ENCODE measurements at places on chromosomes 6 and 20. TPM values are rescaled to one million over a fixed set of nuclear protein-coding genes. Genes with fewer than 3 reads are reported as not detected.

Gene TXLNB
- 154 TPM for total RNA-seq

Gene BTNL2
- total RNA-seq: not detected

Gene CTCFL
- not detected for total RNA-seq

Gene NELFCD
- total RNA-seq: 36.7 TPM

Gene SRSF12
- total RNA-seq: 0.19 TPM

Gene DDO
- total RNA-seq: 25.8 TPM

Gene SS18L1
- total RNA-seq: 11.7 TPM

Gene ASXL1
- total RNA-seq: 39.4 TPM

Gene DIDO1
- total RNA-seq: 44.6 TPM

Gene CCR6
- total RNA-seq: not detected

Gene GSTA3
- not detected for total RNA-seq

Gene IRAK1BP1
- 2.3 TPM for total RNA-seq

Gene IL17A
- total RNA-seq: not detected

Gene COX4I2
- 8.7 TPM for total RNA-seq

Gene TAAR5
- not detected for total RNA-seq

Gene APMAP
- total RNA-seq: 32.8 TPM

Gene NNAT
- total RNA-seq: 0.46 TPM

Gene TCP11
- total RNA-seq: not detected

Gene BPIFB4
- not detected for total RNA-seq

Gene DACT2
- 0.65 TPM for total RNA-seq

Gene PGC
- not detected for total RNA-seq

Gene REM1
- 1.4 TPM for total RNA-seq

Gene FAM83D
- total RNA-seq: 0.12 TPM

Gene FOXP4
- total RNA-seq: 15.2 TPM

Gene BPIFA1
- total RNA-seq: not detected

Gene LZTS3
- total RNA-seq: 9.7 TPM

Gene HDGFL1
- total RNA-seq: not detected

Gene SRSF3
- total RNA-seq: 105 TPM

Gene CBLN4
- total RNA-seq: not detected

Gene SERPINB6
- 261 TPM for total RNA-seq

Gene DOP1A
- total RNA-seq: 13.9 TPM

Gene ID4
- total RNA-seq: 4.8 TPM

Gene RUNX2
- 2.3 TPM for total RNA-seq

Gene ISM1
- total RNA-seq: 0.75 TPM

Gene ABT1
- total RNA-seq: 8.0 TPM

Gene RIN2
- total RNA-seq: 55.9 TPM

Gene LRRN4
- 0.28 TPM for total RNA-seq

Gene UFL1
- total RNA-seq: 32.0 TPM

Gene PRR18
- 0.20 TPM for total RNA-seq

Gene SYCP2
- 0.45 TPM for total RNA-seq

Gene GGTLC1
- not detected for total RNA-seq

Gene ECT2L
- total RNA-seq: 4.8 TPM

All from heart right ventricle (tissue), 16 donors.